ENCODE measurements at places on chromosomes 7 and 10.

GRCh38 chr10:114815791-114816190, 5.8 kb upstream of the FHIP2A start:
- no peak for DNase-seq

- DNase-seq = no peak
Measured at GRCh38 chr7:49927631-49928030, 154.2 kb downstream of the VWC2 start.

- DNase-seq = no peak
Measured at GRCh38 chr10:78053211-78053868, 19.7 kb downstream of the RPS24 start.

DNA sequence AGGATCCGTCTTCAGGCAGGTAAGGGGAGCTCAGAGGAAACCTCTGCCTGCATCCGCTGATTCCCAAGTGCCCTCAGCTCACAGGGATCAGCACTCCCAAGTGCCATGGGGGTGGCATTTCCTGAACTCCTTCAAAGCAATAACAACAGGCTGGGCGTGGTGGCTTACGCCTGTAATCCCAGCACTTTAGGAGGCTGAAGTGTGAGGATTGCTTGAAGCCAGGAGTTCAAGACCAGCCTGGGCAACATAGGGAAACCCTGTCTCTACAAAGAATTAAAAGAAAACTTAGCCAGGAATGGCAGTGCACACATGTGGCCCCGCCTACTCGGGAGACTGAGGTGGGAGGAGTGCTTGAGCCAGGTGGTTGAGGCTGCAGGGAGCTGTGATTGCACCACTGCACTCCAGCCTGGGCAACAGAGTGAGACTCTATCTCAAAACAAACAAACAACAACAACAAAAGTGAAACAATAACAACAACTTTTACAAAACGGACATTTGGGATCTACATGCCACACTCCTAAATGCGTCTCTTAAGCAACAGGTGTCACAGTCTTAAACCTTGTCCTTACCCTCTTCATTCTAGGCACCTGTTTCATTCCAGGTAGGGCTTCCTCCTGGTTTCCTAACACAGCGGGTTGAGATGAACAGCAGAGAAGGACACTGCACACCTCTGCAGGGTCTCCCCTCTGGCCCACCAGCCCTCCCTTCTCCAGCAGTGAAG, 73.8 kb downstream of the PAXIP1 start:
- no peak for DNase-seq

DNA sequence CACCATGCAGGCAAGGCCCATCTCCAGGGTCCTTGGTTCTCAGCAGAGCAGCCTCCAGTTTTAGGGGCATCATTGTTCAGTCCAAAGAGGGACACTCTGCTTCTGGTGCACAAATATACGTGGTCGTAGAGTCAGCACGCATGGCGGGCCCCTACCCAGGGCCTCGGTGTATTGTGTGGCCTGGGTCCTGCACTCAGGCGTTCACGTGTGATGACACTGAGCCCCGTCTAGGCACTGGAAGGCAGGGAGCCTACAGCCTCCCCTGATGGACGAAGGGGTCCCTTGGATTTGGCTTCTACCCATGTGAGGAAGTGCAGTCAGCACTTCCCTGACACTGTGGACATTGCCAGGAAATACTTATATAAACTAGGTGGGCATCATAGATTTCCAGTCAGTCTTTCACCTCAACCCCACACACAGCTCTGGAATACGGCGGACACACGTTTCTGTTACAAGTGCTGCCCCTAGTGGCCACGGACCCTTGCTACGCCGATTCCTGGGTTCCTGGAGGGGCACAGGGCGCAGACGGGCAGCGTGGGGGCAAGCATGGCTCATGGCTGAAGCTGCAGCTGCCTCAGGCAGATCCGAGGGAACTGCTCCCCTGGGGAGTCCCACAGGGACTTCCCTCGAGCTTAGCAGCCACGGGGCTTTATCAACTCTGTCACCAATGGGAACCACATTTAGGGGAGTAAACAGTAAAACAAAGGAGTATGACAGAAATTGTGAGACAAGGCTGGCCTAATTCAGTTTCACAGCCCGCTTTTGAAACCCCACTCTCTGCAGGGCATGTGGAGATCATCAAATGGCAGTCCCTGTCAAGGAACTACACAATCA, 25.4 kb downstream of the AIFM2 start:
- no peak for DNase-seq

- no peak for DNase-seq
Measured at GRCh38 chr10:15901889-15902288, 41.6 kb upstream of the MINDY3 start.

Data from dorsolateral prefrontal cortex (tissue), 122 donors.